ENCODE measurements at places on chromosomes 11 and 22.

DNA sequence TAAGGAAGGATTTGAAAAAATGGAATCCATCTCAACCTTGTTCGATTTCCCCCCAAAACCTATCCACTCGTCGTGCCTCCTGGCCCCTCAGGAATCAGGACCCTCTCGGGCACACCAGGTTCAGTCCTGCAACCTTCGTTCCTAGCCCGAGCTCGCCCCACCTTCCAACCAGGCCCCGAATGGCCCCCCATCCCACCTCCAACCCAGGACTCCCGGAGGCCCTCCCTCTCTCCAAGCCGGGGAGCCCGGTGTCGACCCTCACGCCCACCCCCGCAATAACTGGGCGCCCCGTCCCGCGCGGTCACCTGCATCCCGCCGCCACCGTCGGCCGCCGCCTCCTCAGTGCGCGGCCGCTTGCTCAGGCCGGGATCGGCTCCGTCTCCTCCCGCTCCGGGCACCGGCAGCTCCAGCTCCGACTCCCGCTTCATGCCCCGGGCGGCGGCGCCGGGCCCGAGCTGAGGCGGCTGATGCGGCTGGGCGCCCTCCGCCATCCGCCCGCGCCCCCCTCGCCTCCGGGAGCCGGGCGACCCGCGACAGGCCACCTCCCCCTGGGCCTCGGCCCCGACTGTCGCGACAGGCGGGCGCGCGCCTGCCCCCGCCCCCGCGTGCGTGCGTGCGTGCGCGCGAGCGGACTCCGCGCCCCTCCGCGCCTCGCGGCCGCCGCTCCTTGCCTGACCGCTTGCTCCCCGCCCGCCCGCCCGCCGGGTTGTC is 534 bp downstream of the RBFOX2 start:
- no peak for DNase-seq

DNA sequence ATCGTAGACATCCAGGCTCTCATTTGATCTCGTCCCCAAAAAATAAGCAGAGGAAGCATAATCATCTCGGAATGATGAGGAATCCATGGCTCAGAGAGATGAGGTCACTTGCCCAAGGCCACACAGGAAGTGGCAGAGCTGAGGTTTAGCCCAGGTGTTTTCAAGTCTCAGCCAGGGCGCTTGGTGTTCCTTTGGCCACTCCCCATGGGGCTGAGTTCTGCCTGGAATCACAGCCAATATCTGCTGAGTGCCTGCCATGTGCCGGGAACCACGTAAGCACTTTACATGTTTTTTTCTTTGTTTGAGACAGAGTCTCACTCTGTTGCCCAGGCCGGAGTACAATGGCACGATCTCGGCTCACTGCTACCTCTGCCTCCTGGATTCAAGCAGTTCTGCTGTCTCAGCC is 29.5 kb upstream of the MYH9 start:
- no peak for DNase-seq

DNA sequence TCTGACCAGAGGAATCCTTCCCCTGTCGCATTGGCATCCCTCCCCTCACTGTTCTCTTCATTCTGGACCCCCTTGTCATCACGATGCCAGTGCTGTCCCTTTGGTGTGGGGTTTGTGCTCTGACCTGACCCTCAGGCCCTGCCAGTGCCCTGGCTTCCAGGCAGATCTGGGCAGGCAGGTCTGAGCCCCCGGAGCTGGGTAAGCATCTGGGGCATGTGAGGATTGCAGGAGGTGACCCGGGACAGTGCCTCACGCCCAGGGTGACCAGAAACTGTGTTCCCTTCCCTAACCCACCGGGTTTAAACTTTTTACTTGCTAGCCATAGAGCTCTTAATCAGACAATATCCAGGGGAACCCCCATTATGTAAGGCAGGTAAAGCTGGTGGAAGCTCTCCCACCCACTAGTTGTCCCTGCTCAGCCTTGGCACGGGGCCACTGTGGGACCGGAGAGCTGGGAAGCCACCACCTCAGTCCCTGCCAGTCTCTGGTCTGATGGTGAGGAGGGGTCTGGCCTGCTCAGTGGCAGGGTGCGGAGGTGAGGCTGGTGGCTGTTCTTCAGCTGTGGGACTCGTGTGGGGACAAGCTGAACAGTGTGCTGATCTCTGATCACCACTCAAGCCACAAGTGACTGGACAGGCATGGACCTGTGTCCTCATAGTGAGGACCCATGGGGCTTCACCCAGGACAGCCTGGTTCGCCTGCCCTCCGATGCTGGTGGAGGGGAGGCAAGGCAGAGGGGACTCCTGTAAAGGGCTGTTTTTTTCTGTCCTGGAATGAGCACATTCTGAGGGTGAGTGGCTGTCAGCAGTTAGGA is 38.0 kb downstream of the BCR start:
- no peak for DNase-seq

DNA sequence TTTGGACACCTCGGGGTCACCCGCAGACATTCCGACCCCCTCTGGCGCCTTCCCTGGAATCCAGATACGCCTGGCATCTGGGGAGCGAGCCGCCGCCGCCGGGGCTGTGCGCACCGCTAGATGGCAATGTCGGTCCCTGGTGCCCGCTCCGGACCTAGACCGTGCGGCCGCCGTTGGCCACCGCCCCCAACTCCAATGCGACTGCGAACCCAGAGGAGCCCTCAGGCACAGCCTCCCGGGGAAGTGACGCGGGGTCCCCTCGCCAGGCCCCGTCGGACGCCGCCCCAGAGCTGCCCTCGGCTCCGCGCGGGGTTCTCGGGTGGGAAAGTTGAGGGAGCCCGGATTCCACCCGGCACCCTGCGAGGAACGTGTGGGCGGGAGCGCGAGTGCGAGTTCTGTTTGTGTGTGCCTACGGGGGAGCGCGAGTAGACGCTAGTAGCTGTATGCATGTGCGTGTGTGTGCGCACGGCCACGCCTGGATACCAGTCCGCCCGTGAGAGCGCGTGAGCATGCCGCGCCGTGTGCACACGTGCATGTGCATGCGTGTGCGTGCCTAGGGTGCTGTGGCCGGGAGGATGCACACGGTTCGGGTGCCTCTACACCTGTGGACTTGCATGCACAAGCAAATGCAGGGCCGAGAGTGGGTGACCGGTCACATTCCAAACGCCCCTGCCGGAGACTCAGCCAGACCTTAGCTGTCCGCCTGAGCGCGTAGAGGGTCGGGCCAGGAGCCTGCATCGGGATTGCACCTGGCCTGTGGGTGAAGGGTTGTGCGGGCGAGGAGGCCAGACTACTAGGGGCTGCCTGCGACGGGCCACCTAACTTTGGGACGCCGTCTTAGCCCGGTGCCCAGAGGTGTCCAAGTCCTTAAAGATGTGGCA is 1.9 kb downstream of the CHRM4 start:
- DNase-seq = peak; percentile 62

DNA sequence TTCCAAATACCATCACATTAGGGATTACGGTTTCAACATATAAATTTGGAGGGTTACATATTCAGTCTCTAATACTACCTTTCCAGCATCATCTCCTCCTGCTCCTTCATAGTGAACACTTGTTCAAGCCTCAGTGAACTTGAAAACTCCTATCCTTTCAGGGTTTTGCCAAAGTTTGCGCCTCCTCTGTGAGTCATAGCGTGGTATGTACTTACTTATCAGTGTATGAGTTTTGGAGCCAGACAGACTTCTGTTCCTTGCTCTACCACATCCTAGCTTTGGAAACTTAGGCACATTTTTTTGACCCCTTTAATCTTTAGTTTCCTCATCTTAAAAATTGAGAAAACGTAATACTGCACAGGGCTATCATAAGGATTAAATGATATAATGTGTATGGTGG is 160.1 kb upstream of the ZC3H12C start:
- DNase-seq = no peak

DNA sequence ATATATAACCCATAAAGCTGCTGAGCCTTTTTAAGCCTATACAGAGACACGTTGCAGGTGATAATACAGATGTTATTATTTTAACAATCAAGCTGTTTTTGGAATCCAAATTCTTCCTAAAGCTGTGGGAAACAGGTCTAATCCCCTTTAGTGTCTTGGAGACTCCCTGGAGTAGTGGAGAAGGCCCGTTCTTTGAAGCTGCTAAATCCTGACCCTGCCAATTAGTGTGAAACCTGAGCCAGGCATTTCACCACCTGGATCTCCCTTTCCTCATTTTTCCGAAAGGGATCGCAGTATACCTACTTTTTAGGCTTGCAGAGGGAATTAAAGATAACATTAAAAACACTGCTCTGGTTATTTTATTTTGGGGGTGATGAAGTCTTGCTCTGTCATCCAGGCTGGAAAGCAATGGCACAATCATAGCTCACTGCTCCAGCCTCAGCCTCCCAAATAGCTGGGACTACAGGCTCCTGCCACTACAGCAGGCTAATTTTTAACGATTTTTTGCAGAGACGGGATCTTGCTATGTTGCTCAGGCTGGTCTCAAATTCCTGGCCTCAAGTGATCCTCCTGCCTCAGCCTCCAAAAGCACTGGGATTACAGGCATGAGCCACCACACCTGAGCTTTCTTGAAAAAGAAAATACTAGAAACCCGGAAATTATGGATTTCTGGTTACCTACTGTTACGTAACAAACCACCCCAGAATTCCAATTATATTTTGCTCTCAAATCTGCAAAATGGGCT is 1.7 kb upstream of the EIF4ENIF1 start:
- DNase-seq = no peak

DNA sequence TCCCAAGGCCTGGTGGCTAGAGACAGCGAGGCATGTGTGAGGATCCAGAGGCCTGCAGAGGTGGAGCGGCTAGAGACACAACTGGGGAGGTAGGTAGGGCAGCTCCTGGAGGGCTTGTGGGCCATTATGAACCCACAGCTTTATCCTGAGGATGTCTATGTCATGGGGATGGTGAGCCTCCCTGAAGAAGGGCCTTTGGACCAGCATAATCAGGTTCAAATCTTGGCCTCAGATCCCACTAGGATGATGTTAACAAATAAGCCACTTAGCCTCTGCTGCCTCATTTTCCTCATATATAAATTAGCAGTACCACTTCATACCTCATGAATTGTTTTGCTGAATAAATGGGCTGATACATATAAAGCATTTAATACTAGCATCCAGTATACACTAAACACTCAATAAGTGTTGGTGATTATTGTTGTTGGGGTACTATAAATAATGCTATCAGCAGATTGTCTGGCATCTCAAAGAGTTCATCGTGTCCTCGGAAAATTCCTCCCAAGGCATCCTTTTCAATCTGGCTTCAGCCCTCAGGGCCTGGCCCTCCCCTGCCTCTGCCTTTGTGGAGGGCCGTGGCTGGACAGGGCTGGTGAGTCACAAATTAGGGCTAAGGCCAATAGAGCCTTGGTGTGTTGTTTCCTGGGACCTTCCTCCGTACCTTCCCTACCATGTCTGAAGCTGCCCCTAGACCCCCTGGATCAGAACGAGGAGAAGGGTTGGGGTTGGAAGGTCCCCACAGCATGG is 30.9 kb upstream of the LRRC32 start:
- DNase-seq = no peak

- DNase-seq = no peak
Measured at GRCh38 chr22:50503475-50504145, 3.9 kb downstream of the LMF2 start.

DNA sequence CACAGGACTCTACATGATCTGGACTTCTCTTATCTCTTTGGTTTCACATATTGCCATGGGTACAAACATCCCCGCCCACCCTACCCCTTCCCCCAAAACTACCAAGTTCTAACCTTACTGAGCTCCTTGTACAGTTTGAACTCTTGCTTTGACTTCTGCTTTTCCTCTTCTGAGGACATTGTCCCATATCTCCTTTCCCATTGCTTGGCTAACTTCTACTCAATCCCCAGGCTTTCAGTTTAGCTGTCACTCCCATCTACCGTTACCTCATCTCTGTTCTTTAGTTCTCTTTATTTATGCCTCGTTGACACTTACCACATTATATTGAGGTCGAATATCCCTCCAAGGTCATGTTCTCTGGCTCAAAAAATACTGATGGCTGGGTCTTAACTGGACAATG is 393.5 kb upstream of the CADM1 start:
- no peak for DNase-seq

- DNase-seq = no peak
Measured at GRCh38 chr22:43482318-43482625, 70.5 kb downstream of the MPPED1 start.

- DNase-seq = peak; percentile 59
Measured at GRCh38 chr11:118304568-118305248, at the start of gene CD3E. Gene CD3E (plus strand): TSS chr11:118304730. CDS start chr11:118304953, 223 bp downstream.

- DNase-seq = no peak
Measured at GRCh38 chr22:37378642-37379058, 48.6 kb downstream of the ELFN2 start.

DNA sequence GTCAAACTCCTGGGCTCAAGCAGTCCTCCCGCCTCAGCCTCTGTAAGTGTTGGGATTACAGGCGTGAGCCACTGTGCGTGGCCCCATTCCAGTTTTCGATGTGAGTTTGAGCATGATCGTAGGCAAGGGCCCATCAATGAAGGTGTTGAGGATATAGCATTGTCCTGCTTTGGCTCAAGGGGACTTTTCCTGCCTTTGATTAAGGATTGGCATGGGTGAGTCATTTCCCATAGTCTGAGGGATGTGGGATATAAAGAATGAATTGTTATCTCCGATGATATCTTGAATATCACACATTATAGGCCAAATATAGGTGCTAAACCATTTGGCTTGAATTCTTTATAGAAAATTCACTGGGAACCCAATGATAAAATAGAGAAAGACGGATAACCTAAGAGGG is 30.4 kb downstream of the STIM1 start:
- no peak for DNase-seq

DNA sequence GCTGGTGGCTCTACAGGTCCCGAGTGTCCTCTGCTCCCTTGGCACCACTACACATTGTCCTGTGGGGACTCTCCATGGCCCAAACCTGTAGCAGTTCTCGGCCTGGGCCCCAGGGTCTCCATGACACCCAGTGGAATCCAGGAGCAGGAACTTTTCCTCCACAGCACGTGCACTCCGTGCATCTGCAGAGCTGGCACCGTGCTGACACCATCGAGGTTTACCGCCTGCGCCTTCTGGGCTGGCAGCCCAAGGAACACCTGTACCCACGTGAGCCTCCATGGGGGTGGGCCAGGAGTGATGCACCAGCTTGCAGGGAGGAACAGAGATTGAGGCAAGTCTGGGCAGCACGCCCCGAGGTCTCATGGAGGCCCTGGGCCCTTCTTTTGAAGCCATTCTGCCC is 25.2 kb downstream of the TSPAN32 start:
- no peak for DNase-seq

- no peak for DNase-seq
Measured at GRCh38 chr22:28497188-28497587, 182.5 kb downstream of the TTC28 start.

- no peak for DNase-seq
Measured at GRCh38 chr11:130208241-130209127, 48.9 kb downstream of the ST14 start.

DNA sequence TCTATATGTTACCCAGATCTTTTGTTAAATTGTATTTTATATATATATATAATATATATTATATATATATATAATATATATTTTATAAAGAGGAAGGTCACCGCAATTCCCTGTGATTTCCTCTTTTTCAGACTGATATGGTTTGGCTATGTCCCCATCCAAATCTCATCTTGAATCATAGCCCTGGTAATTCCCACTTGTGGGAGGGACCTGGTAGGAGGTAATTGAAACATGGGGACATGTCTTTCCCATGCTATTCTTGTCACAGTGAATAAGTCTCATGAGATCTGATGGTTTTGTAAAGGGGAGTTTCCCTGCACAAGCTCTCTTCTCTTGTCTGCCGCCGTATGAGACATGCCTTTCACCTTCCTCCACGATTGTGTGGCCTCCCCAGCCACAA is 157.6 kb downstream of the RAB38 start:
- DNase-seq = no peak

GRCh38 chr22:19510919-19511341 is 13.3 kb downstream of the CLDN5 start:
- no peak for DNase-seq

Data from stimulated activated CD8-positive, alpha-beta memory T cell treated with anti-CD3 and anti-CD28 coated beads, Interleukin-2, amount 100 ng/mL, for 48 hours (primary cell).